ENCODE measurements at places on chromosomes 3 and 15.

DNA sequence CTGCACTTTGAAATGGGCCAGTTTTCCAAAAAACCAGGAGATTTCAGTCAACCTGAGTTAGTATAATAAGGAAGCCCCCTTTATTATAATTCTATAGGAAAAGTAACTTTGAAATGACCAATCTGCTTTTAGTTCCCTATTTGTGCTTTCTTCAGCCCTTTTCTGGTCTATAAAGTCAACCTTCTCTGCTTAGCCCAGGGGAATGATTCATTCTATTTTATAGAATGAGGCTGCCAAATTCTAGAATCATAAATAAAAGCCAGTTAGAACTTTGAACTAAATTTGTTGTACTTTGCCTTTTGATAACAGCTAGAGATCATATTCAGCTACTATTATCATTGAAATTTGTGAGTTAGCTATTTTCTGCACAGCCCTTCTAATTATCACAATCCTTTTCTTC is 24.7 kb downstream of the CIP2A start:
- no peak for DNase-seq

DNA sequence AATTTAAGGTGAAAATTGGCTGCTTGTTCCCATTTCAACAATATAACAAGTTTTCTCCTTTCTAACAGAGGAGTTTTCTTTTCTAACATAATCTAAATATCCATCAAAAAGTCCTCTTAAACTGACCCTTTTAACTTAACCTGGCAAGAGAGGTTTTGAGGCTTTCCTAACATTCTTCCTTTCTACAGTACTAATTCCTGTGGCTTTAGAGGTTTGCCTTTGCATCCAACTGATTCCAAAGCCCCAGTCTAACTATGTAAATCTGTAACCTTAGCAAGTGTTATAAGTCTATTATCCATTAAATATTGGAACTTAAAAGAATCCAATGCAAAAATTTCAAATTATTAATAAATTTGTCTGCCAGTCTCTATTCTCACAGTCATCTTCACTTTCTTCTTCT is 134.1 kb downstream of the ISL2 start:
- no peak for DNase-seq

- DNase-seq: peak; percentile 40
These were observed 2.7 kb downstream of the TTC21A start for GRCh38 chr3:39110041-39110639.

DNA sequence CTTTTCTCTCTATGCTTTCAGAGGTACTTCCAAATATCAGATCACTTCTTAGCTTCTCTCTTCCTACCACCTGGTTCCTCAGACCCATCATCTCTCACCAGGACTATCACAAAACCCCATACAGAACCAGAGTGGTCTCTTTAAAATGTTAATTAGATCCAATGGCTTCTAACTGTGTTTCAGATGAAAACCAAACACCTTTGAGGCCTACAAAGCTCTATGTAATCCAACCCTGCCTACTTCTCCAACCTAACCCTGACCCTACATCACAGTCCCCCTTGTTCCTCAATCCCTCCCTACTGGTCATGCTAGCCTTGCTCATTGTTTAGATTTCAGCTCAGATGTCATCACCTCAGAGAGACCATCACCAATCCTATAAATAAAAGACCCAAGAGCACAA is 34.8 kb downstream of the SUMF1 start:
- DNase-seq: no peak

DNA sequence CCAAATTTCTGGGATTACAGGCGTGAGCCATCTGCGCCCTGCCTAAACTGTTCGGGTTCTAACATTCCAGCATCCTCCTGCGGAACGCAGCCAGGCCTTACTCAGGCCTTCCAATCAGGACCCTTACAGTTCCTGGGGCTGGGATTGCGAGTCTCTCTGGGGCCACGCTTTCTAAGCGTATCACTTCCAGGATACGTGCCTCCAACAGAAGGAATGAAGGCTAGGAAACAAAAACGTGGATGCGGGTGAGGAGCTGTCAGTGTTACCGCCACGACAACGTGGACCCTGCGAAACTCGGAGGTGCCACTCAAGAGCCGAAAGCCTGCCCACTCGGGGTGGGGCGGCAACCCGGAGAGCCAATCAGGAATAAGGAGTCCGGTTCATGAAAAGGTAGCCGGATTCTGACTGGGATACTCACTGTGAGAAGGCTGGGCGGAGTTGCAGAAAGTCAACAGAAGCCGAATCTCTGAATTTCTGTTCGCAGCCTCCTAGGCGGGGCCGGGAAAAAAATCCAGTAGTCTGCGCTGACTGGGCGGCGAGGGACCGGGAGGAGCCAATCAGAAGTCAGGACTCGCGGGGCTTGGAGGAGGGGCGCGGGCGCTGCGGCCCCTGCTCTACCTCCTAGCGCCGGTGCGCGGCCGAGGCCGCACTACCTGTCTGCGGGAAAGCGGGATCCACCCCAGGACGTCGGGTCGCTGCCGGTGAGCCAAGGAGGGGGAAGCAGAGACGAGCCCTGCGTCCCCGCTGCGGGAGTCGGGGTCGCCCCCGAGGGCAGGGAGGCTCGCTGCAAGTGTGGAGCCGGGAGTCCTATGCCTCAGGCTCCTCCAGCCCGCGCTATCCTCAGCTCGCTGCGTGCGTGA is at the start of gene HYKK:
HYKK (plus strand) TSS at position 607 of the 860 bp plus-strand sequence. CDS start 5,512 bp downstream, outside the sequence.
- DNase-seq: peak; percentile 84

DNA sequence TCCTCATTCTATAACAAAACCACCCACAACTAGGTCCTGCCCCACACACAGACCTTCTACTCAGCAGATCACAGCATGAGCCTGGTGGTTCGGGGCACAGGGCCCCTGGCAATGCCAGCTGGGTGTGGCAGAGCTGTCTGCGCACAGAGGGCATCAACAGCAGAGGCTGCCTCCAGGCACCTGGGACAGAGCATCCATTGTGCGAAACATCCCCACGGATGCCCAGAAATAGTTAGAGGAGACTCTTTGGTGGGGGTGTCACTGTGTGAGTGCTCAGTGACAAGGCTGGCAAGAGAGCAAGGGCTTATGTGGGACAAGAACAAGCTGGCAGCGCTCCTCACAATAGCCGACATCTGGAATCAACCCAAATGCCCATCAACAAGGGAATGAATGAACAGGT is 487.4 kb upstream of the PROK2 start:
- DNase-seq: no peak

DNA sequence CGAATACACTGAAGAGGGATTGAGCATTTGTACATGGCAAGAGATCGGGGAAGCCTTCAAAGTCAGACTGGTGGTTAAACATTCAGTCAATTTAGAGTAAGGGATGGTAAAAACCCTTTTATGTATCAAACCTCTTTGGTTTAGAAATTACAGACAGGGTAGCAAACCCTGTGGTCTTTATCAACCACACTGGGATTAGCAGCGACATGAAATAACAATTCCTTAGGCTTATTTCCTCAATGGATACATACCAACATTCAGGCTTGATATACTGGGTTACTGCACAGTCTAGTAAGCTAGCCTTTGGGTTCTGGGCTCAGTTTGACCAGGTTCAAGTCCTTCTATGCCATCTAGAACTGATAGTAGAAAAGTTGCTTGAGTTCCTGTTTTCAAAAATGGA is 127.4 kb downstream of the THRB start:
- no peak for DNase-seq

DNA sequence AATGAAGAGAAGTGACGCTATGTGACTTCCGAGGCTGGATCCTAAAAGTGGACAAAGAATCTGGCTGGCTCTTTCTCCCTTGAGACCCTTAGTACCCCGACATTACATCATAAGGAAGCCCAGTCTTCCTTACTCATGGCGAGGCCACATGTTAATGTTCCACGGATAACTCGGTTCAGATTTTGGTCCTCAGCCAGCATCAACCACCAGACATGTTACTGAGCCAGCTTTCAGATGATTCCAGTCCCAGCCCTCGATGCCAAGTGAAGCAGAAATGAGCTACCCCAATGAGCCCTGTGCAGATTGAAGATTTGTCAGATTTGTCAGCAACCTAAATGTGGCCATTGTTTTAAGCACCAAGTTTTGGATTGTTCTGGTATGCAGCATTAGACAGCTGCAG is 46.6 kb downstream of the SLCO2A1 start:
- DNase-seq: no peak

GRCh38 chr3:37993820-37994638 is 3.4 kb downstream of the VILL start:
- peak; percentile 85 for DNase-seq

DNA sequence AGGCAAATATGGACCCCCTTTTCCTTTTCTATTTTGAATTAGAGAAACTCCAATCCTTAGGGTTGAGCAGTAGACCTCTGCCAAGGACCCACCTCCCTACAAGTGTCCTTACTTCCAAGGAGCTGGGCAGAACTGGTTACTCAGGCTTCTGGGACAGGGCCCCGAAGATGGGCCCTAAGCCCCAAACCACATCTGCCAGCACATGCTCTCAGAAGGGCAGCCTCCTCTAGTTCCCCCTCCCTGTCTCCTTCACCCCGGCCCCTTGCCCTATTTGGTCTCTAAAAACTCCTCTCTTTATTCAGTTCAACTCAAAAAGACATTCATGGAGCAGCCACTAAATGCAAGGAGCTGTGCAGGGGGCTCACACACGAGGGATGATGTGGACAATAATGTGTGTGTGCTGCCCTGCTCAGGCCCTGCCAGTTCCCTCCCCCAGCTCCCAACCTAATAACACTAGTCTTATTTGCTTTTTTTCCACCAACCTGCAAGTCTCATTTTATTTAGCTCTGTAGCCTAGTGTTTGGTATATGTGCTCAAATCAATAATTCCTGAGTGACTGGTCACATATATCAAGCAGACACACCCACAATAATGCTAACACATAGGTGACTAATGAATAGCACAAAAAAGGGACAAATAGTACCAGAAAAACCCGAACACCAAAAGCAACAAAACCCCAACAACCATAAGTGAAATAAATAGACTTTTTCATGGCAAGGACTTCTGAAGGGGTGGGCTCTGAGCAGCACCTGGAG is 12.2 kb downstream of the ZDHHC3 start:
- no peak for DNase-seq

- DNase-seq: no peak
These were observed 97.6 kb downstream of the TPRG1 start for GRCh38 chr3:189269365-189269764.

DNA sequence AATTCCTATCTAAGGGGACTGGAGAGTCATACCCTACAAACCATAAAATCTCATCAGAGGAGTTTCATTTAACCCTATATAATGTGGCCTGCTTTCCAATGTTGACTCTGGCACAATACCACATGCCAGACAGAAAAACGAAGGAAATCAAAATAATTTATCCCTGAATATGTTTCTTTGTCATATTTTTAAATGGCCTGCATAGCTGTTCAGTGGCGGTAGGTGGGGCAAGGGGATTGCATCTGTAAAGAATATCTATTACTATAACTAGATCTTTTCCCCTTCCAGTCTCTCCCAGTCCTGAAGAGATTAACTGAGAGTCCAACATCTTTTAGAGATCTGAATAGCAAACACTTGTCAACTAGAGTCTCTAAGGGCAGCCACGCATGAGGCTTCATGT is 278.1 kb upstream of the CTNNB1 start:
- DNase-seq: no peak

GRCh38 chr15:91515188-91515754 is 338.2 kb upstream of the SLCO3A1 start:
- no peak for DNase-seq

DNA sequence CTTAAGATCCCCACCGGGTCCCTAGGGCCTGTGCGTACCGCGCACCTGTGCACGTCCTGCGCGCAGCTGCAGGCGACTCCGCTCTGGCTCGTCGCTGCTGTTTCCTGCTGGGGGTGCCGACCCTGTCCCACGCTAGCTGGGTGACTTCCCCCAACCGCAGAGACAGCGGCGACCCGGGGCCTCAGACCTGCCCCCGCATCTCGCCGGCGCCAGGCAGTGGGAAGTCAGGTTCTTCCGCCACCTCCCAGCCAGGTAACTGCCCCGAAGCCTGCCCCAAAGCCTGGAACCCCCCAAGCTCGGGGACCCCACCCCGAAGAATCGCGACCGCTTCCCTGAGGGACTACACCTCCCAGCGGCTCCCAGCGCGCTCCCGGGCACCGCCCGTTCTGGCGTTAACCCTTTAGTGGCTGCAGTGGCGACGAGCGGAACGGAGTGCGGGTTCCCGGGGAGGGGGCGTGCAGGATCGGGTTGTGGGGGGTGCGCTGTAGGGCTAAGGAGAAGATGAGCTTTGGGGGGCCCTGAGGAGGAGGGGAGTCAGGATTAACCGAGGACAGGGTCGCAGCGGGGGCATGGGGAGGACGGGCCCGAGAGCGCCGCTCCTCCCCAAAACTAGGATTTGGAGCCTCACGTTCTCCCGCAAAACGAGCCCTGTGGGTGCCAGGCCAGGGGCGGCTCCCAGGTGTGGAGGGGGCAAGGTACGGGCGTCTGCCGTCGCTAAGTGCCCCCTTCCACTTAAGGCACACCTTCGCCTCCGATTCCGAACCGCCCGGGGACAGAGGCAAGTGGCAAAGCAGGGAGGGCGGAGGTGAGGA is 589 bp downstream of the NEIL1 start:
- no peak for DNase-seq

GRCh38 chr3:35932995-35933394 is 293.7 kb downstream of the ARPP21 start:
- no peak for DNase-seq

- no peak for DNase-seq
These were observed 1.9 kb downstream of the RTP4 start for GRCh38 chr3:187370051-187370450.

DNA sequence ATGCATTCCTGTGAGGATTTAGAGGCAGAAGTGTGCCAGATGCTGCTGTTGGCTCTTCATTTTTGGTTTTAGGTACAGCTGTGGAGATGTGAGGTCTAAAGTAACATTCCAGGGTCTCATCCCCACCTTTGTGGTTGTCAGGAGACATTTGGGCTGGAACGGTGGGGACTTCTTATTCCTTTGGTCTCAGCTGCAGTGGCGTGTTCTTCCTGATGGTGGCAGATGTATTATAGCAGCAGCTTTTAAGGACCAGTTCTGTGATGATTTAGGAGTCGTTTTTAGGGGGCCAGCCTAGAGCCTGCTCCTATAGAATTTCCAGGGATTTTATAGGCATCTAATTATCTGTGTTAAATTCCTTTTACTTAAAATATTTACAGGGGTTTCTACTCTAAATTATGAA is 221.0 kb upstream of the EOMES start:
- DNase-seq: no peak
